Breast epithelium (tissue), 4 donors: ENCODE measurements at places on chromosomes 5 and 9.

- no peak overlapping the region for H3K27ac ChIP-seq
- H3K4me1 ChIP-seq = no peaks in the 10 kb centered on the region
- H3K4me3 ChIP-seq = no peak overlapping the region
- H3K27me3 ChIP-seq = no peaks in the 10 kb centered on the region
Measured at GRCh38 chr9:7827056-7827455, 27.5 kb upstream of the DMAC1 start.

GRCh38 chr5:173330338-173331206 lies 2.4 kb upstream of the STC2 start:
- H3K27me3 ChIP-seq = peaks cover 37% of the 10 kb centered on the region
- peaks cover 4% of the 10 kb centered on the region for H3K4me1 ChIP-seq
- no peak overlapping the region for H3K4me3 ChIP-seq
- DNase-seq = no peak
- no peaks in the 10 kb centered on the region for H3K36me3 ChIP-seq

DNA sequence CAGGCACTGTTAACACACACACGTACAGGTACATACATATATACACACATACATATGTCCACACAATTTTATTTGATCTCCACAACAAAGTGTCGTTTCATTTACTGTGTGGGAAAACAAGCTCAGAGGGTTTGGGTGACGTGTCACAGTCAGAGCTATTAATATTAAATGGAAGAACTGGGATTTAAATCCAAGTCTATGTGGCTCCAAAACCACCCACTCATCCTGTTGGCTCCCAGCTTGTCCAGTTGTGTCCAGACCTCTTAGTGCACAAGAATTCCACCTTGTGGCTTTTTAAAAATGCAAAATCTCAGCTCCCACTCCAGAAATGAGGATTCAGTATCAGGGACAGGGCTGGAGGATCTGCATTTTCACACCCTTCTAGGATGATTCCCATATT lies 52.3 kb upstream of the PTPDC1 start:
- no peaks in the 10 kb centered on the region for H3K4me1 ChIP-seq
- DNase-seq = no peak
- H3K36me3 ChIP-seq = no peaks in the 10 kb centered on the region
- no peak overlapping the region for H3K27ac ChIP-seq
- H3K4me3 ChIP-seq = no peak overlapping the region

DNA sequence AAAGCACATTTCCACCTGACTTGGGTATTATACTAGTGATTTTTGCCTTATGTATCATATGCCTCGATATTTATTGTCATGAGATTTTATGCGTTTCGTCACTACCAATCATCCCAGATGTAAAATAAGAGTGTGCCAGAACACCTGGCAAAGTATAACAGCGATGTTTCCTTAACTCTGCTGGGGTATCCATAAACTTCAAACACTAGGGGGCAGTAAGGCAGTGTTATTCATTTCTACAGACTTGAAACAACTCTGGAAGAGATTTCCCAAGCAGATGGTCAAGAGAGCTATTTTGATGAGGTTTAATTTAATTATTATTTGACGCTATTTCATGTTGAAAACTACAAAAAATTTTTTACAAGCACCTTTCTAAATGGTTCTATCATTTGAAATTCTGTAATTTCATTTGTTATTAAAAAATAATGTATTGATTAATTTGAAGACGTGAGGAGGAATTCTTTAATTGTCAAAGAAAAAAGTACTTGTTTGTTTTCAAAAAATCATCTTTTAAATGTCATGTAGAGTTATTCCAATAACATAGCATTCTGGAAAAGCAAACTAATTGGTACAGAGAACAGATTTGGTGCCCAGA lies 388.5 kb upstream of the CTNND2 start:
- H3K36me3 ChIP-seq = no peaks in the 10 kb centered on the region
- no peaks in the 10 kb centered on the region for H3K27me3 ChIP-seq
- H3K27ac ChIP-seq = no peak overlapping the region
- no peak overlapping the region for H3K4me3 ChIP-seq

- H3K4me1 ChIP-seq = no peaks in the 10 kb centered on the region
- no peaks in the 10 kb centered on the region for H3K36me3 ChIP-seq
- H3K27ac ChIP-seq = no peak overlapping the region
- no peak for DNase-seq
Measured at GRCh38 chr9:134558124-134558905, 83.3 kb upstream of the COL5A1 start.

GRCh38 chr9:124776954-124777648 lies at the start of gene OLFML2A:
TSS of gene OLFML2A (plus strand) at chr9:124777133. CDS start at chr9:124777271, 138 bp downstream.
- peaks cover 6% of the 10 kb centered on the region for H3K4me1 ChIP-seq
- no peaks in the 10 kb centered on the region for H3K36me3 ChIP-seq
- peak within 1 kb of the TSS; percentile 57 for H3K4me3 ChIP-seq
- H3K27me3 ChIP-seq = no peaks in the 10 kb centered on the region
- DNase-seq = no peak

GRCh38 chr9:112334432-112334841 lies 1.0 kb upstream of the PTBP3 start:
- no peak for DNase-seq
- peak overlapping the region; percentile 99 for H3K27ac ChIP-seq
- H3K36me3 ChIP-seq = no peaks in the 10 kb centered on the region

GRCh38 chr5:72408603-72409002 lies 88.4 kb downstream of the PTCD2 start:
- no peak overlapping the region for H3K4me3 ChIP-seq
- no peaks in the 10 kb centered on the region for H3K36me3 ChIP-seq
- H3K4me1 ChIP-seq = no peaks in the 10 kb centered on the region
- no peak overlapping the region for H3K27ac ChIP-seq

DNA sequence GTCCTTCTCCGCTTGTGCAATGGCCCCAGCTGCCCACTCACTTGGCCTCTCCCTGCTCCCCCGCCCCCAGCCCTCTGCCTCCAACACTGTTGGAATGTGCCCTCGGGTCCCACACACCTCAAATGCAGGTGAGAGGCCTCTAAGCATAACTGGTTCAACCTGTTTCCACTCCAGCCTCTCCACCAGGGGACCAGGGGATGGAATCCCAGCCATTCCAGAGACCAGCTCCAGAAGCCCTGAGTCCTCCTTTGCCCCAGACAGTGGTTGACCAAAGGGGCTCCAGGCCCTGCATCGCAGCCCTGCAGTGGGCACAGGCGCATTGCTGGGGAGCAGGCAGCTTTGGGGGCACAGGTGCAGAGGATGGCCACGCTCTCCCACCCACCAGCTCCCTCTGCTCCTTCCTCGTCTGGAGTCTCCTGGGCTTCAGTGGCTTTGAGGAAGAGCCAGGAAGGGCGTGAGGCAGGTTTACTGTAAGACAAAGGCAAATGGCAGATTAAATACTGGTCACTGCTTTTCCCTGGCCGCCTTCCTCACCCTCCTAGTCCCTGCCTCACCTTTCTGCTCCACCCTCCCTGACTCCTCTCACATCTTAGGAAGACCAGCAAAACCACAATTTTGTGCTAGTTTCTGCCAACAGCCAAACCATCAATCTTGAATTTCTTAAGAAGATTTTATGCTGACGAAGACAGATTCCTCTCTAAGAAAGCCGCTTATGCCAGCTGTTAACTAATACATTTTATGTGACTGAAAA lies 29.1 kb upstream of the IRX2 start:
- H3K27ac ChIP-seq = peak overlapping the region; percentile 70
- no peaks in the 10 kb centered on the region for H3K4me1 ChIP-seq
- H3K36me3 ChIP-seq = no peaks in the 10 kb centered on the region

DNA sequence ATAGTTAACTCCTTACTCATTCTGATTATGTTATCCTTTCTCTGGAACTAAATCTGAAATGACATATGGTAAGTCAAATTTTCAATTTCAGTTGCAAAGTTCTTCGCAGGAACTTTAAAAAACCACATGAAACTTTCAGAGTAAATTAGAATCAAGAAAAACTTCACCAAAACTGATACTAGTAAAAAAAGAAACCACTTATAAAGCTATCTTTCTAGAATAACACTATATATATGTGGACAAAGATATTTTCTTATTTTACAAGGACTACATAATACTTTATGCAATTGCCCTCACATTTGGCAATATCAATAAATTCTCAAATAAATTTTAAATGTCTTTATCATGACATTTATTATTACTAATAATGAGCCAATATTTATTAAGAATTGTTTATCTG lies 1847.1 kb upstream of the NUDT12 start:
- H3K27me3 ChIP-seq = no peaks in the 10 kb centered on the region
- H3K36me3 ChIP-seq = no peaks in the 10 kb centered on the region
- DNase-seq = no peak
- no peaks in the 10 kb centered on the region for H3K4me1 ChIP-seq
- no peak overlapping the region for H3K27ac ChIP-seq

GRCh38 chr5:141771031-141771430 lies 89.0 kb upstream of the ARAP3 start:
- no peaks in the 10 kb centered on the region for H3K4me1 ChIP-seq
- H3K4me3 ChIP-seq = no peak overlapping the region

- H3K4me3 ChIP-seq = peak within 1 kb of the TSS; percentile 73
- no peaks in the 10 kb centered on the region for H3K4me1 ChIP-seq
- peaks cover 2% of the 10 kb centered on the region for H3K27me3 ChIP-seq
- peak within 1 kb of the TSS; percentile 66 for H3K27ac ChIP-seq
- DNase-seq = no peak
Measured at GRCh38 chr5:55232985-55233928, at the start of gene CCNO. TSS of gene CCNO (minus strand) at chr5:55233608. CDS start at chr5:55233523, 85 bp downstream.

GRCh38 chr9:105842023-105842644 lies 147.8 kb downstream of the TMEM38B start:
- H3K27ac ChIP-seq = no peak overlapping the region
- H3K36me3 ChIP-seq = no peaks in the 10 kb centered on the region
- H3K4me3 ChIP-seq = no peak overlapping the region
- H3K4me1 ChIP-seq = no peaks in the 10 kb centered on the region
- DNase-seq = no peak

- no peak for DNase-seq
- peak overlapping the region; percentile 86 for H3K27ac ChIP-seq
- peak overlapping the region; percentile 70 for H3K4me3 ChIP-seq
- H3K27me3 ChIP-seq = no peaks in the 10 kb centered on the region
Measured at GRCh38 chr5:181207214-181207959, 2.4 kb upstream of the TRIM7 start.

DNA sequence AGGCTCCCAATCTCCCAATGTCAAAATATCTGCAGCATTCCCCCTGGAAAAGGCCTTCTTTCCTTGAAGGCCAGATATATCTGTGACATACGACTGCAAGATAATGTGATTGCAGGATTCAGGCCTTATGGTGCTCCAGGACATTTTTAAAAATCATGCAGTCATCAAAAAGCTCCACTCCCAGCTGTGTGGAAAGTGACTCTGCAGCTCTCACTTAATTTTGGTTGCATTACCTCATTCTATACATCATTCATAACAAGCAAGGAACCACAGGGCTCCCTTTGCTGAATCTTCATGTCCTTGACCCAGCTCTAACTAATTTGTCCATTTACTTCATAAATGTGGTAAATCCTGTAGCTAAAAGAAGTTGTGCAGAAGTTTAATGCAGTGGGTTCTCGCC lies 386.2 kb upstream of the SLC30A5 start:
- H3K27ac ChIP-seq = no peak overlapping the region
- H3K4me1 ChIP-seq = no peaks in the 10 kb centered on the region
- no peaks in the 10 kb centered on the region for H3K27me3 ChIP-seq
- no peaks in the 10 kb centered on the region for H3K36me3 ChIP-seq
- DNase-seq = no peak
- no peak overlapping the region for H3K4me3 ChIP-seq

GRCh38 chr9:98329281-98329680 lies 73.8 kb upstream of the TBC1D2 start:
- H3K4me3 ChIP-seq = no peak overlapping the region
- H3K36me3 ChIP-seq = no peaks in the 10 kb centered on the region
- H3K27ac ChIP-seq = no peak overlapping the region
- H3K4me1 ChIP-seq = no peaks in the 10 kb centered on the region
- DNase-seq = no peak
